ENCODE measurements at places on chromosomes 4 and X.

GRCh38 chr4:77652237-77652897 is 46.7 kb downstream of the CXCL13 start:
- no peak for DNase-seq

GRCh38 chr4:1109898-1110506 is 3.4 kb downstream of the RNF212 start:
- DNase-seq: no peak

DNA sequence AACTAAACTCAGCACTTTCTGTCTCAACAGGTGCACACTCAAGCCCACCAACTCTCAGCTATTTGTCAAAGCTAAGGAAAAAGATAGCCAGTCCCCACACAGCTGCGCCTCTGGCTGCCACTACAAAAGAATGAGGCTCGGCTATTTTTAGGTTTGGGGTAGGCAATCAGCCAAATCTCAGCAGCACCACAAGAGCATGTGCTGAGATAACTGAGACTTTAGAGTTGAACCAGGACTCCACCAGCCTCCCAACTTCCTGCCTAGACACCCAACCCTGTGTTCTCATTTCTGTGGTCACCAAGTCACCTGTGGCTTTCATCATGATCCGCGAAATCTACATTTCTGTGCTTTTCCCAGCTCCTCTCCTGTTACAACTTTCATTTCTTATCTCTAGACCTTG is 28.0 kb downstream of the DMD start:
- DNase-seq: no peak

GRCh38 chr4:20418861-20419451 is 167.3 kb downstream of the SLIT2 start:
- peak; percentile 53 for DNase-seq

DNA sequence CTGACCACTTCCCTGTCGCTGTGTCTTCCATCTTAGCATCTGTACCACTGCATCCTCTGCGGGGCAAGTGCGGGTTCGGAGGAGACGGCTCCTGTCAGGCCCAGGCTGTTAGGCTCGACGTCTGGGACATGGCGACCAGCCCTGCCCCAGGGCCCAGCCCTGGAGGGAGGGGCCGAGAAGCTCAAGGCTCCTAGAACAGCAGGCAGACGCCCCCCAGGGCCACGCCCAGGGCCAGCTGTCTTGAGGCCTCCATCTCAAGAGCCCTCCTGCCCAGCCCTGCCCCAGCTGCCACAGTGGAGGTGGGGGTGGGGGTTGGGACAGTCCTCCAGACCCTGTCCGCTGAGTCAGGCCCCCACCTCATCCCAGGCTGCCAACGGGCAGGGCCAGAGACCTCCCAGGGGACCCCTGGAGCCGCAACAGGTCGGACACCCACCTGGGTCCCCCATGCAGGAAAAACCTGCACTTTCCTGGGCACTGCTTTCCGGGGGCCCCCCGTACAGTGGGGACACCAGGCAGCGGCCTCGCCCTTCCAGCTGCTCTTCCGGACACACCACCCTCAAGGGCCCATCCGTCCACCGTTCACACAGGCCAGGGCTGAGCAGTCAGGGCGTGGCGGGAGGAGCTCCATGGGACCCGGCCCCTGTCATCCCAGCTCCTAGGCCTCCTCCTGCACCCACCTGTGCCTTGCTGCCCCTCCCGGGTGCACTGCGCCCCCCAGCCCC is 83.1 kb downstream of the FAM53A start:
- no peak for DNase-seq

Measured in NCI-H2081 treated with DMSO at 0.1 percent for 48 hours (cell line).